ENCODE measurements at places on chromosomes 1 and 21. TPM values are rescaled to one million over a fixed set of nuclear protein-coding genes. Genes with fewer than 3 reads are reported as not detected.

RAP1GAP gene
- total RNA-seq, result 9.3 TPM

DNA sequence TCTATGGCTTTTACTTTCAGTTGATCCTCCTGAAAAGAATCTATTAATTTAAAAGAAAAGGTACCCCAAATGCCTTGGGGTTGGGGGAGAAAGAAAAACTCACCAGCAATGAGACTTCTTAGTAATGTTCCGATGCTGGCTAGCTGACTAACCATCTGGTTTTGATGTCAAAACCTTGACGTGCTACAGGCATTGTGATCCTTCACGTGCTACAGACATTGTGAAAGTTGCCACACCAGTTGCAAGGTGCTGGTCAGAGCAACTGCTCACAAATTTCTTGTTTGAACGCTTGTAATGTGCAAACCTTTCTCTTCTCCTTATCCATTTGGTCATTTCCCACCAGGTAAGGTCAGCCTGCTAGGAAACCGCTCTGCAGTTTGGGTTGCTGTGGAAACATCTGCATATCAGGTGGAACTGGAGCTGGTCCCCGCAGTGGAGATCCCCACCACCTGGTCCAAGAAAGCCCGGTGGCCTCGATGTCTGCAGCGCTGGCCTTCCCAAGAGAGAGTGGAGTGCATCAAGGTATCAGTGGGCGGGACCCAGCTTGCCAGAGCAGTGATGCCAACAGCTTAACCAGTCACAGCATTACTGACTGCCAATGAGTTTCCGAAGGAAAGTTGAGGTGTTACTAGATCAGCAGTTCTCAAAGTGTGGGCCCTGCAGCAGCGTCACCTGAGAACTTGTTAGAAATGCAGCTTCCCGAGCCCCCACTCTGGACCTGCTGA lies 16.1 kb downstream of the MAB21L3 start:
- no peak overlapping the region for H3K4me3 ChIP-seq
- H3K27me3 ChIP-seq, result no peaks in the 10 kb centered on the region
- no peak overlapping the region for H3K27ac ChIP-seq

DNA sequence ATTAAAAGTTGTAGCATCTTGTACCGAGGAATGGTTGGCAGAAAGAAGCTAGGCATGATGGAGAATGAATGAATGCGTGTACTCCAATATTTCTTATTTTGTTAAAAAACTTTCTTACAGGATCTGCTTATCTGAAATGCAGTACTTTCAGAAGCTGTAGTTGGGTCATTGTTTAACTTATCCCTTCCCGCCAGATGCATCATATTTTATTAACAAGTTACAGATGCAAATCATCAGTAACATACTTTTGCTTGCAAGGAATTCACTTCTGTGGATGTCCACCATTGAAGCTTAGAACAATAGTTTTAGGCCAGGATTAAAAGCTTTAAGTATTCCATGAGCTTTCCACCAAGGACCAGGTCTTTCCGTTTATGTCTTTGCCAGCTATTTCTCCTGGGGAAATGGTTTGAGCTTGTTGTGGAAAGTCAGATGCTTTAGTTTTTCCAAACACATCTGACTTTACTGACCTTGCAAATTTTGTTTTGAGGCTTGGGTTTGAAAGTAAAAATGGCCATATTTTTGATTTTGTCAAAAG lies 65.4 kb downstream of the PATJ start:
- no peak for DNase-seq
- H3K4me1 ChIP-seq, result no peaks in the 10 kb centered on the region
- H3K36me3 ChIP-seq, result no peaks in the 10 kb centered on the region
- no peaks in the 10 kb centered on the region for H3K27me3 ChIP-seq
- no peak overlapping the region for H3K27ac ChIP-seq

- peak overlapping the region; percentile 35 for H3K27ac ChIP-seq
- DNase-seq, result no peak
- no peak overlapping the region for H3K4me3 ChIP-seq
- no peaks in the 10 kb centered on the region for H3K27me3 ChIP-seq
Measured at GRCh38 chr21:38814126-38815059, 8.7 kb downstream of the ETS2 start.

DNA sequence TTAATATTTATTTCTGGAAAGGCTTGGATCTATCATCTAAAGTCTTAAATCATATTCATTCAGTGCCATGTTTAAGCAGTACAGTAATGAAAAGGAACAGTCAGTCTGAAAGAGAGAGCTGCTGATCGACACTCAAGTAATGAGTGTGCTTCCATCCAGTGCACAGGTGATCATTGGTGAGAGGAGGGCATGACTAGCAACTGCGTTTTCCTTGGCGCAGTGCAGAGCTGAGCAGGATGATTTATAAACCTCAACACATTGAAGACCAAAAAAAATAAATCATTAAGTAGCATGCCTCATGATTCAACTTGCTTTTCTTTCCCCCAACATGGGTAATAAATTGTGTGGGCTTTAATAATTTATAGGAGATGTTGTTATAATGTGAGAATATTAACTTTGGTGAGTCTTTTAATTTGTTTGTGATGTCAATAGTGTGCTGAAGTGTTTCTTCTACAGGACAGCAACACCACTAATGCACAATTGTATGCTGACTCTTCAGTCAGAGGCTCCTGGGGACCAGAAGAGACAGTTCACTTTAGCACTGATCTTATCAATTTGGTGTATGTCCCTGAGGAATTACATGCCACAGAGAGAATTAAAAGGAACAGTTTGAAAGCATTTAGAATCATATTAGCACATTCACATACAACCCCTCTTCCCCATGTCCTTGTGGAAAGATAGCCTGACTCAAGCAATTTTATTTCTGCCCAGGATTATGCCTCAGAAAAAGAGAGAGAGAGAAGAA lies 199.7 kb upstream of the ADGRL2 start:
- no peaks in the 10 kb centered on the region for H3K27me3 ChIP-seq
- H3K36me3 ChIP-seq, result no peaks in the 10 kb centered on the region
- no peak overlapping the region for H3K27ac ChIP-seq
- H3K4me1 ChIP-seq, result no peaks in the 10 kb centered on the region
- no peak overlapping the region for H3K4me3 ChIP-seq

SLC30A2 gene
- 1.1 TPM for total RNA-seq

GRCh38 chr1:199774433-199775089 lies 252.9 kb upstream of the NR5A2 start:
- no peaks in the 10 kb centered on the region for H3K36me3 ChIP-seq
- H3K4me3 ChIP-seq, result no peak overlapping the region
- no peak for DNase-seq
- H3K4me1 ChIP-seq, result peaks cover 5% of the 10 kb centered on the region
- no peak overlapping the region for H3K27ac ChIP-seq

USH2A gene
- 0.11 TPM for total RNA-seq

- no peaks in the 10 kb centered on the region for H3K27me3 ChIP-seq
- H3K4me3 ChIP-seq, result peak within 1 kb of the TSS; percentile 68
- no peak within 1 kb of the TSS for H3K27ac ChIP-seq
- H3K4me1 ChIP-seq, result peaks cover 12% of the 10 kb centered on the region
Measured at GRCh38 chr1:39901714-39902459, at the start of gene MYCL. Gene MYCL, minus strand, starts transcription at chr1:39901917. Its CDS starts 483 bp downstream, at chr1:39901434.

KCNQ4 gene
- 1.4 TPM for total RNA-seq

DNA sequence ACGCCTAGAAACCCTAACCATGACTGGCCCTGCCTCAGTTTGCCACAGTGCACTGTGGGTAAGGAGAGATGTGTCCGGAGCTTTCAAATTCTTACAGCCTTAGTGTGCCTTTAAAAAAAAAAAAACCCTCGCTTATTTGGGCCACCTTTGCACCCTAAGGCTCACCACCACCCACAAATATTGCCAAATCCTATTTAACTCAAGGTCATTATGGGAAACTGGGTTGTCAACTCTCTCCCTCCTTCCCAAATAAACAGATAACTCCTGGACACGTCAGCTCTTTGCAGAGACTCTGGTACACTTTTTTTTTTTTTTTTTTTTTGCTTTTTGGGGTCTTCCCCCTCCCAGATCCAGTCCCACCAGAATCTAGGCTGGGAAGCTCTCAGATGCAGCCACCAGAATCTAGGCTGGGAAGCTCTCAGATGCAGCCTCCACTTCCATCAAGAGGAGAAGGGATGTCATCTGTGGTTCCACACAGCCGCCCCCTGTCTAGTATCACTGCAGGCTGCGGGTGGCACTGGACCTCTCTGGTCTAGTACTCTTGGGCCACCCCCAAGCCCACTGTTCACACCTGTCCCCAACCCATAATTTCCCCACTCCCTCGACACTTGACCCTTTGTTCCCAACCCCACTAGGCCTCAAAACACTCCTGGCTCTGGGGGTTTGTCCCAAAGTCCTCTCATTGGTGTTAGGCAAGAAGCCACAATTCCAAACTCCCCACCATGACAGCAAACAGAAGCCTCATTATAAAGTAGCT lies 3.4 kb downstream of the DHRS3 start:
- H3K4me1 ChIP-seq, result peaks cover 18% of the 10 kb centered on the region
- peak overlapping the region; percentile 96 for H3K27ac ChIP-seq
- H3K4me3 ChIP-seq, result peak overlapping the region; percentile 89
- H3K27me3 ChIP-seq, result no peaks in the 10 kb centered on the region

NID1 gene
- total RNA-seq, result 43.7 TPM

CLDN8 gene
- total RNA-seq, result not detected
